ENCODE measurements at places on chromosomes 16 and 17.

DNA sequence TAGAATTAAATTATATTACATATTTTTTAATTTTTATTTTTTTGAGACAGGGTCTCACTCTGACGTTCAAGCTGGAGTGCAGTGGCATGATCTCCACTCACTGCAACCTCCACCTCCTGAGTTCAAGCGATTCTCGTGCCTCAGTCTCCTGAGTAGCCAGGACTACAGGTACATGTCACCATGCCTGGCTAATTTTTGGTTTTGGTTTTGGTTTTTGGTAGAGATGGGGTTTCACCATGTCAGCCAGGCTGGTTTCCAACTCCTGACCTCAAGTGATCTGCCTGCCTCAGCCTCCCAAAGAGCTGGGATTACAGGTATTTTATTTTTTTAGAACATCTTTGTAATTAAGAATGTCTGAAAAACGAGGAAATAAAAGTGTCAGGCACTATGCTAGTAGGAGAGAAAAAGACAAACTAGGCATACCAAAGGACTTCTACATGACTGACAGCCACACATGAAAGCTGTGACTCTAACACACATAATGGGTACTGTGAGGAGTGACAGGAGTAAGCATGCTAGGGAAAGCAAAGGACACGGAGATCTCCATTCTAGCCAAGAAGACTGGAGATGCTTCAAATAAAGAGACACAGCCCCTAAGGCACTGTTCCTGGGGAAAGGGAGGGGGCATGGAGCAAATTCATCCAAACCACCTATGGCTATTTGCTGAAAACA, 7.3 kb downstream of the GNA13 start:
- no peak for DNase-seq

DNA sequence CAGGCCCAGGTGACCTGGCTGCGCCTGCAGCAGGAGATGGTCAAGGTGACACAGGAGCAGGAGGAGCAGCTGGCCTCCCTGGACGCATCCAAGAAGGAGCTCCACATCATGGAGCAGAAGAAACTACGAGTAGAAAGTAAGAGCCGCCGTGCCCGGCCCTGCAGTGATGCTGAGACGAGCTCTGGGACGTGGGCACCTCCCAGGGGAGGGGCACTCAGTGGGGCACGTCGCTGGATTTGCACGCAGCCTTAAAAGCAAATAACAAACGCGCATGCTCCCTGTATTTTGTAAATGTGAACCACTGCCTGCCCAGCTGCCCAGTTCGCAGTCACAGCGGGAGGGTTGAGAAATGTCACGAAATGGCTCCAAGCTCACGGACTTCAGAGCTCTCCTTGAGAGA, 15.3 kb upstream of the GAA start:
- no peak for DNase-seq

DNA sequence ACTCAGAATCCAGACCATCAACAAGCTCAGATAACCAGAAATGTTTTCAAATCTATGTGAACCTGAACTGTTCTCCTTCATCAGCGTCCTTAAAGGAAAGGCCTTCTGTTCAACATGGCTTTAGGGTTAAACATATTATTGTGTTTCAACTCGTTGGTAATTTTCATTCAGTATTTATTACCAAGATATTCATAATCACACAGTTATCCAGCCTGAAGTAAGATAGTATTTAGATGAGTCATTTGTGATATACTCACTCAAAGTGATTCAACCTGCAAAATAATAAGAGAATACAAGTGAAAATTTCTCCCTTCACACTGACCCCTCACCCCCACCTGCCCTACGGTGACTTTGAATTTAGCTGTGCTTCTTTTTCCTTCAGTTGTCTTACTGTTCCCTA, 3.0 kb downstream of the CYLD start:
- no peak for DNase-seq

DNA sequence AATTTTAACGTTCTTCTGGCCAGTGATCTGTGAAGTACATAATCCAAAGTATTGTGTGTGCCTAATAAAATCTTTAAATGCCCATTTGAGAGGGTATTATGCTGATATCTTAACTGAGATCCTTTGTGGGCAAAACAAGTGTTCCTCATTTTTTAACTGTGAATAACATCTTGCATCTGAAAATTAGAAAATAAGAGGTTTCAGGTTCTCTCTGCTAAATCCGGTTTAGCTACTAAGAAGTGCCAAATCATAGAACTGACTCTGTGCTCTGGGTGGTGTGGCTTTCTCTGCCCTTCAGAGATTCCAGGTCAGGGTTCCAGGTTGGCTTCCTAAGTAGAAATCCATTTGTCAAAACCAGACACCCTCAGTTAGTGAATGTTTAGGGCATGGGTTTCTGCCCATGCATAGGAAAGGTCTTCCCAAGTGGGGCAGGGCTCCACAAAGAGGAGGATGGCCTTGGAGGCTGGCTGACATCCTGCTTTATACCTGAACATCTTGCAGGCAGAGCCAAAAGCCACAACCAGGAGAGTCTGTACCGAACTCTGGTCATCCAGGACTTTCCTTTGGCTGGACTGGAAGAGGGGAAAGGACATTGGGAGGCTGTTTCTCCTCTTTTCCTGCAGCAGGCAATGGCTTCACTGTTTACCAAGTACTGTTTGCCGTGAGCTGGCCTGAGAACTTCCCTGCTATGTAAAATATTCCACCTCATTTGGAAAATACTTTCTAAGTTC, 8.5 kb downstream of the ALDH3A2 start:
- peak; percentile 77 for DNase-seq

GRCh38 chr16:78566397-78567073, 467.1 kb downstream of the WWOX start:
- no peak for DNase-seq

- DNase-seq = no peak
These were observed 22.8 kb downstream of the ABHD15 start for GRCh38 chr17:29544066-29544465.

Data from vagina (tissue), 2 donors.